ENCODE measurements at places on chromosomes 11 and 22.
A peak's percentile ranks its signal among the peaks of the same experiment; 100 is the strongest.

GRCh38 chr11:7882860-7883259 lies 48.2 kb downstream of the OR10A6 start:
- DNase-seq, result peak; percentile 81

- no peak for DNase-seq
These were observed 18.6 kb upstream of the NAP1L4 start for GRCh38 chr11:3010521-3011275.

- DNase-seq, result peak; percentile 9
These were observed 20.6 kb downstream of the GRAMD1B start for GRCh38 chr11:123450623-123451022.

- no peak for DNase-seq
These were observed 48.6 kb upstream of the LMO2 start for GRCh38 chr11:33940538-33940815.

DNA sequence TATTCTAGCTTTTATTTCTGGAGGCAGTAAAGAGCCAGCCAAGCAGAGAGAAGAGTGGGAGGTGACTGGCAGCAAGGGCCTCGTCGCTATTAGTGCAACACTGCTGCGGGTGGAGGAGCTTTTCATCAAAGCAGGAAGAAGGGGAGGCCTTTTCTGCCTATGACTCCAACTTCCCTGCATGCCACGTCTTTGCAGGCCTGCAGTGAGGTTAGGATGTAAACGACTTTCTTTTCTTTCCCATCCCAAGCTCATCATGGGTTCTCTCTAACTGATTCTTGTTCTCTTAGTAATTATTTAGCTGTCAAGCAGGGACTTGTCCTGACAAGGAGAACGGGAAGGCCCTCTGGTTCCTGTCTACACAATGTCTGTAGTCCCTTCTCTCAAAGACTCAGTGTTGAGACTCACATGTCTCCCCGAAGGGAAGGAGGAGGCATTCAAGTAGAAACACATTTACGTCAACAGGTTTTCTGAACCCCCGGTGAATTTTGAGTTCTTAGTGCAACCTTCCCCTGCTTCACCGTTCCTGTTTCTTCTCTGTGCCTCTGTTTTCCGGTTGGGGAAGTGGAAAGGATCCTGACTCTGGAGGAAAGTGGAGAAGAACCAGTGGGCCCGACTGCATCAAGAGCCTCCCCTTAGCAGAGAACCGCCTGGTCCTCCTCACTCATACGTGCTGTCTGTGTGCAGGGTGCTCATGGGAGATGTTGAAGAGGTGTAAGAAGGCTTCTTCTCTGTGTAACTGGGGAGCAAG lies 56.9 kb downstream of the PACS1 start:
- DNase-seq, result no peak

GRCh38 chr22:36329254-36330078 lies 58.3 kb downstream of the MYH9 start:
- DNase-seq, result peak; percentile 99

DNA sequence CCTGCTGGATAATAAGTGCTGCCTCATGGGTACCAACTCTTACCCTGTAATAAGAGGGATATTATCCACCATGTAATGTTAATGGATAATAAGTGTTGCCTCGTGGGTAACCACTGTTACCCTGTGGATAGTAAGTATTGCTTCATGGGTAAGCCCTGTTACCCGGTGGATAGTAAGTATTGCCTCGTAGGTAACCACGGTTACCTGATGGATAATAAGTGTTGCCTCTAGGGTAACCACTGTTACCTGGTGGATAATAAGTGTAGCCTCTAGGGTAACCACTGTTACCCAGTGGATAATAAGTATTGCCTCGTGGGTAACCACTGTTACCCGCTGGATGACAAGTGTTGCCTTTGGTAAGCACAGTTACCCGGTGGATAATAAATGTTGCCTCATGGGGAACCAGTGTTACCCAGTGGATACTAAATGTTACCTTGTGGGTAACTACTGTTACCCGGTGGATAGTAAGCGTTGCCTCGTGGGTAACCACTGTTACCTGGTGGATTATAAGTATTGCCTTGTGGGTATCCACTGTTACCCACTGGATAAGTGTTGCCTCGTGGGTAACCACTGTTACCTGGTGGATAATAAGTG lies 18.6 kb upstream of the NXPE4 start:
- no peak for DNase-seq

DNA sequence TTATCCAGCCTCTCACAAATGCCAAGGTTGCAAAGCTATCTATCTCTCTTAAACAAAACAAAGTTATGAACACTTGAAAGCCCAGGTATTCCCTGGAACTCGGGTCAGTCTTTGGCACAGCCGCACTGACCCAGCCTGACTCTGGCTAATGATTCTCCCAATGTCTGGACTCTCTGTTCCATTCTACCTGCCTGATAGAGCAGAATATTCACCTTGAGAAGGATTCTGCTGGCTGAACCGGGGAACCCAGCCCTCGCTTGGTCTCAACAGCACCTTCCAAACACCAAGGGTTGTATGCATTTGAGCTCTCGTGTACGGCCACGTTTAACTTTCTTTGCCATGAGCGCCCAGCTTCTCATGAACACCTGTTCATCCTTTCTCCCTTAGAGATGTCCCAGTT lies 116.8 kb downstream of the ZBTB16 start:
- DNase-seq, result no peak

GRCh38 chr11:96841792-96842191 lies 452.0 kb downstream of the JRKL start:
- DNase-seq, result no peak

GRCh38 chr11:16780146-16780545 lies 41.7 kb downstream of the C11orf58 start:
- no peak for DNase-seq

GRCh38 chr22:34070051-34070450 lies 149.8 kb upstream of the LARGE1 start:
- DNase-seq, result no peak

DNA sequence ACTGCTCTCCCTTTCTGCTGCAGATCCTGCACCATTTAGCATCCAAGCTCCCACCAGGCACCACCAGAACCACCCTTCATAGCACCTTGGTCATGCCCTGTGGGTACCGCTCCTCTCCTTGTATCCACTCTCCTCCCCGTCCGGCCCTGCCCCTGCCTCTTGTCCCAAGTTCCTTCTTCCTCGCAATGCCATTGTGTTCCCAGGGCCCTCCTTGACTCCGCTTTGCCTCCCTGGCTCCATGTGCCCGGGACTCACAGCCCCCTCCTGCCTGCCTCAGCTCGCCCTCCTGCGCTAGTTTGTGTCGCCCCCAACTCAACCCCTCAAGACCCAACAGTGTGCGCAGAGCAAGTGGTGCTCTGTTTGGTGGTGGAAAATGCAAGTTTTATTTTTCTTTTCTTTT lies 10.8 kb downstream of the FADS2 start:
- DNase-seq, result no peak

- no peak for DNase-seq
These were observed 85.7 kb downstream of the AMOTL1 start for GRCh38 chr11:94853836-94854235.

DNA sequence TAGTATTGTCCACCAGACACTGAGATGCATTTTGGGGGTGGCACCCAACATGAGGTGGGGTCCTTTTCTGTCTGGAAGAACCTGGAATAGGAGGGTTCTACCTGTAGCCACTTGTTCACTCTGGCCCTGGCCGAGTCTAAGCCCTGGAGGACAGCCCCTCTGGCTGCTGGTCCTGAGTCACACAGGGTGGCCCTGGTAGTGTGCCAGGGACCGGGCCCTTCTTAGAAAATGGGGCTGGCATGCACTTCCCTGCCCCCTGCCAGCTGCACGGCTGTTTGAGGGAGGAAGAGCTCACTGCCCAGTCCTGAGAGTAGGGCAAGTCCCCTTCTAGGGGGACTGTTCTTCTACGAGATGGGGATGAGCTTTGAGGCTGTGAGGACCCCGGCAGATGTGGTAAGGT lies 2.2 kb downstream of the PLCB3 start:
- no peak for DNase-seq

DNA sequence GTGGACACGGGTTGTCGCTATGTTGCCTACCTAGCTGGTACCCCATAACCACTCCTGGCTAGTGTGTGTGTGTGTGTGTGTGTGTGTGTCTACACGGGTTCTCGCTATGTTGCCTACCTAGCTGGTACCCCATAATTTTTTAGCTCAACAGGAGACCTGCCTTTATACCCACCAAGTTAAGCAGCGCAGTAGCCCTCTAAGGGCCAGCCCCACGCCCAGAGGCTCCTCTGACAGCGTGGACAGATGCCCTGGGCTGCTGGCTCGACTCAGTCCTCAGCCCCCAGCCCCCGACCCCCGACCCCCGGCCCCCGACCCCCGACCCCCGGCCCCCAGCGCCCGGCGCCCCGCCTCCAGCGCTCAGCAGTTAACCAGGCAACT lies 351 bp upstream of the AKIP1 start:
- no peak for DNase-seq

DNA sequence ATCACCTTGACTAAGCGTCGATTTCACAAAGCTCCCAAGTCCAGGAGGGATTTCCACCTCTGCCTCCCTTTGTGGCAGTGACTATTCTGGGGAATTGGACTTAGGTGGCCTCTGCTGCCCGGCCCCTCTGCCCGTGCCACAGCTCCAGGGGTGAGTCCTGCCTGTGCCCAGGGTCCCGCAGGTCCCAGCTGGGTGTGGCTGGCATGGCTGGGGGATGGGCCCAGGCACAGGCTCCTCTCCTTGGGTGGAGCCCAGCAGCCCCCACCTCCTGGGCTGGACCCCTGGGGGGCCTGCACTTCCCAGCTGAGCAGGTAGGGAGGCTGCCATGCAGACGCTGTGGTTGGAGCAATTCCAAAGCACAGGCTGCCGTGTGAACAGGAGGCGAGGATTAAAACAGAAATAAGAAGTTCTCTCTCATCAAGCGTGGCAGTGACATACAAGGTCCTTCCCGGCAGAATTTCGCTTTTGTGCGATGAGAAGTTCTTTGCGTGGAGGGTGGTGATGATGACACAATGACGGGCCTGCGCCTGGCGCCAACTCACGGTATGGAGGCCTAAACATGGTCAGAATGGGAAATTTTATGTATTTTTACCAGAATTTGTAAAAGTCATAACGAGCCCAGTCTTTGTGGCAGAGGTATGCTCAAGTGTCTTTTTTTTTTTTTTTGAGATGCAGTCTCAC lies 107.3 kb downstream of the BRD1 start:
- no peak for DNase-seq

DNA sequence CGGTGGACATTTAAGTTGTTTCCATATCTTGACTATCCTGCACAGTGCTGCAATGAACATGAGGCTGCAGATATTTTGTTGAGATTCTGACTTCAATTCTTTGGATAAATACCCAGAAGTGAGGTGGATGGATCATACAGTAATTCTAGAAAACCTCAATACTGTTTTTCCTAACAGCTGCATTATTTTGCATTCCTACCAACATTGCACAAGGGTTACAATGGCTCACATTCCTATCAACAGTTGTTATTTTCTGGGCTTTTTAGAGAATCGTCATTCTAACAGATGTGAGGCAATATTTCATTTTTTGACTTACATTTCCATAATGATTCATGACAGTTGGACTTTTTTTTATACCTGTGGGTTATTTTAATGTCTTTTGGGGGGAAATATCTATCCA lies 716.9 kb upstream of the ANO3 start:
- no peak for DNase-seq

DNA sequence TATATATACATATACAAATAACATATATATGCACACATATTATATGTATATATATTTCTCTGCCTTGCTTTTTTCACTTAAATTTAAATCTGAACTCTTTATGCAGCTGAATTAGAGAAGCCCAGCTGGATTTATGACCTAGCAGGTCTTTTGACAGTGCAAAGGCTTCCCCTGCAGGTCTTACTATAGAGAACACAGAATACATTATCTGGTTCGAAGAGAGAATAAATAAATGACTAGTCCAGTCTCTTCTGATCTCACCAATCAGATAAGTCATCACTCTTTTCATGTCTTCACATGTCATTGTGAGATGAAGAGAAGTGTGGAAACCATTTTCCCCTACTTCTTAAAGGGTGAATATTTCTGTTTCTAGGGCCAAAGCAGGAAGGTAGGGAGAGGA lies 58.2 kb downstream of the OR10A6 start:
- no peak for DNase-seq

Measured in HCEC 1CT (cell line).